Mesangial cell (primary cell): ENCODE measurements at places on chromosomes 11 and 22. TPM values are rescaled to one million over a fixed set of nuclear protein-coding genes. Genes with fewer than 3 reads are reported as not detected.

The TSSK2 gene
- not detected in 2 replicates for total RNA-seq

The BLID gene
- total RNA-seq, result 0.13 and 0.16 TPM in 2 replicates

The CRYAB gene
- 12.7 and 45.5 TPM in 2 replicates for total RNA-seq

The PLEKHA7 gene
- total RNA-seq, result 12.4 and 12.7 TPM in 2 replicates

The PITPNM1 gene
- total RNA-seq, result 93.2 and 138 TPM in 2 replicates

The RIBC2 gene
- 0.25 and 0.81 TPM in 2 replicates for total RNA-seq

The PARVB gene
- total RNA-seq, result 67.3 and 86.0 TPM in 2 replicates

The DCDC1 gene
- total RNA-seq, result 0.49 and 0.76 TPM in 2 replicates

The SAMM50 gene
- total RNA-seq, result 32.8 and 38.5 TPM in 2 replicates

The PHRF1 gene
- 25.1 and 25.4 TPM in 2 replicates for total RNA-seq
